ENCODE measurements at places on chromosomes 7 and 10.
A peak's percentile ranks its signal among the peaks of the same experiment; 100 is the strongest.

DNA sequence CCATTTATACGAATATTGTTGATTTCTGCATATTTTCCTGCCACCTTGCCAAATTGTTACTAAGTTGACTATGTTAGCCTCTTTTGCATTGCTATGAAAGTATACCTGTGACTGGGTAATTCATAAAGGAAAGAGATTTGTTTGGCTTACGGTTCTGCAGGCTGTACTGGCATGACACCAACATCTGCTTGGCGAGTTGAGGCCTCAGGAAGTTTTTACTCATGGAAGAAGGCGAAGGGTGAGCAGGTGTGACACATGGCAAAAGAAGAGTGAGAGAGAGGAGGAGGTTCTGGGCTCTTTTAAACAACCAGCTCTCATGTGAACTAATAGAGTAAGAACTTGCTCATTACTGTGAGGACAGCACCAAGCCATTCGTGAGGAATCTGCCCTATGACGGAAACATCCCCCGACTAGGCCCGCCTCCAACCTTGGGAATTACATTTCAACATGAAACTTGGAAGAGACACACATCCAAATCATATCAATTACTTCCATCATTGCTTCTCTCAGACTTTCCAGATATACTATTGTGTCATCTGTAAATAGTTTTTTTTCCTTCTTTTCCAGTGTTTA is 8.4 kb downstream of the RALA start:
- no peak for DNase-seq

GRCh38 chr10:1448252-1448930 is 288.9 kb downstream of the ADARB2 start:
- DNase-seq, result no peak

- DNase-seq, result no peak
Measured at GRCh38 chr7:40990841-40991240, 712.0 kb downstream of the INHBA start.

- no peak for DNase-seq
Measured at GRCh38 chr7:131381069-131381838, 53.6 kb downstream of the MKLN1 start.

DNA sequence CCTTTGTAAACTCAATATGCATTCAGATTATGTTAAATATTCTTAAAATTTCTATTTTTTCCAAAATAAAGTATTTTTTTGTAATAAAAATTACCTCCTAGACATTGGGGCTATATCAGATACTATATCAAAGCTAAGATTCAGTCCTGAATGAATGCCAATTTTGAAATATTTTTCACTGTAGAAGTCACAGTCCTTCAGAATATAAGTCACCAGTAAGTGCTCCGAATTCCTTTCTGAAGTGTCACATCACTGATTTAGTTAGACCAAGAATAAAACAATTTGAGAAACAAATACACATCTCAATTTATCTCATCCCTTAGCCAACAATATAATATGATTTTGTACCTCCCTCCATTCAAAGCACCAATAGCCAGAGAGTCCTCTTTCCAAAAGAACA is 33.9 kb upstream of the GSAP start:
- no peak for DNase-seq

DNA sequence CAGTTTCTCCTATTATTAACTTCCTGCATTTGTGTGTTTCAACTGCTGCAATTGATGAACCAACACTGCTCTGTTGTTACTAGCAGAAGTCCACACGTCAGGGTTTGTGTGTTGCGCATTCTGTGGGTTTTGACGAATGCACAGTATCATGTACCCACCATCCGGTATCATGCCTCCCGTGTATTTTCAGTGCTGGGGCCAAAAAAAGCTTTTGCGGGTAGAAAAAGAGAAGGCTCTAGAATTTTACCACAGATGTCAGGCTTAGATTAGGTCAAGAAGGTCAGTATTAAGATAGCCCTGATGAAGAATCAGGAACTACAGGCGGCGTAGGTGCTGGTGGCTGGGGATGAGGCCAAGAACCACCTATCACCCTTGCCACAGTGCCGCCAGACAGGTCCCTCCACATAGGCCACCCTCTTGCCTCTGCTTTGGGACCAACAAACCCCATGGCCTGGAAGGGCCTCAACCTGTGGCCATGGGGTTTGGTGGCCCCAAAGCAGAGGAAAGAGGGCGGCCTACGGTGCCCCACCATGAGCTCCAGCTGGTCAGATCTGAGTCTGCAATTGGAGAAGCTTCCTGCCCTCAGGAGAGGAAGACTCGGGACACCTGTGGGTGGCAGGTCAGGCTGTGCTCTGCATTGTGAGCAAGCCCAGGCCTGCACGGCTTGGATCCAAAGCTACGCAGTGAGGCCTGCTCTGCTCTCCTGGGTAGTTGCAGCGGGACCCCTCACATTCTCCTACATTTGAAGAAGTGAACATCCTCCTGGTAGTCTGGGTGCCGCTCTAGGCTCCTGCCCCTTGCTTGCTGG is 71.9 kb downstream of the MKI67 start:
- DNase-seq, result no peak

- peak; percentile 26 for DNase-seq
Measured at GRCh38 chr10:18104223-18104872, 35.9 kb upstream of the CACNB2 start.

GRCh38 chr7:152176797-152177196 is 151.3 kb downstream of the GALNT11 start:
- DNase-seq, result no peak

GRCh38 chr7:135716677-135717238 is 11.2 kb downstream of the SLC13A4 start:
- peak; percentile 43 for DNase-seq

DNA sequence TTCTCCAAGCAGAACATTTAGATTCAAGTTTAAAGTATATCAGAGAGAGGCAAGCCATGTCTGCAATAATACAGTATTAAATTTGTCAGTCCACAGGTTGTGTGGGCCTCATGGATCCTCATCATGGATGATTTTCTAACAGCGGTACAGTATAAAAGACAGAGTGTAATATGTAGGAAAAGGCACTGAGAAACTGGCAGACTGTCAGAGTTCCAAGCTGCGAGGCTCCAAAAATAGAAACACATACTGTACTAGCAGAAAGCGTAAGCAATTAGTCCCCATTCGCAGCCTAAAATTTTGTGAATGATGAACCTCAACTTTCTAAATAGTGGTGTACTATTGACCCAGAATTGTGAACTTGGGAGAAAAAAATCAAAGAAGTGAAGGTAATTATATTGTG is 933.3 kb downstream of the XPNPEP1 start:
- no peak for DNase-seq

DNA sequence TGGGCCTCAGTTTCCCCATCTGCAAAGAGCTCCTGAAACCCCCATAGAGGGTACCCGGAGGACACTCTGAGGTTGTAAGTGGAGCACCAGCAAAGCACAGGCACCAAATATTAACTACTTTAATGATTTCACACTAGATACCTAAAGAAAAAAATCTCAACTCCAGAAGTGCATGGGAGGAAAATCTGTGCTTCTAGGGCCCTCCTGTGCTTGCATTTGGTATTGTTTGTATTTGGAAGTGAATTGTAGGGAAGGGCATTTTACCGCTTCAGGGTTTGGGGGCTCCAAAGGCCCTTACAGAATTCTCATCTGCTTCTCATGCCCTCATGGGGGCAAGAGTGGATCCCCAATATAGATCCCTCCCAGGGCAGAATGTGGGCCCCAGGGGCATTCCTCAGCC is 22.4 kb upstream of the DRGX start:
- DNase-seq, result no peak

All from smooth muscle cell of the brain vasculature (primary cell).